ENCODE measurements at places on chromosomes 12 and 14. TPM values are rescaled to one million over a fixed set of nuclear protein-coding genes. Genes with fewer than 3 reads are reported as not detected.

DNA sequence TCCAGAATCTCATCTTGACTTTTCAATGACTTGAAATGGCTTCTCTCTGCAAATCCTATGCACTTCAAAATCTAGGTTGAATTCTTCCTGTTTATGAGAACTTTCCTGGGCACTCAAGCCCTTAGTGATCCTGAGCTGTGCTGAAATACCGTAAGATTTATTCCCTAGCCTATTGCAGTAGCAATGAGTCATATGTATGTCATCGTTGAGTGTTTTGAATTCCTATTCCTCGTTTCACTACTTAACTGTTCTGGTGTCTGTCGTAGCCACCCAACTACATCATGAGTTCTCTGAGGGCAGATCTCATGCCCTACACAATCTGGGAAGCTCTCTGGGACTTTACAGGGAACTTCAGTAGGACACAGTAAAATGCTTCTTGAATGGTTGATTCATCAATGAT is 190.8 kb upstream of the TMEM132C start:
- no peak overlapping the region for H3K27ac ChIP-seq
- no peak for DNase-seq
- H3K4me3 ChIP-seq = no peak overlapping the region
- H3K36me3 ChIP-seq = no peaks in the 10 kb centered on the region

DNA sequence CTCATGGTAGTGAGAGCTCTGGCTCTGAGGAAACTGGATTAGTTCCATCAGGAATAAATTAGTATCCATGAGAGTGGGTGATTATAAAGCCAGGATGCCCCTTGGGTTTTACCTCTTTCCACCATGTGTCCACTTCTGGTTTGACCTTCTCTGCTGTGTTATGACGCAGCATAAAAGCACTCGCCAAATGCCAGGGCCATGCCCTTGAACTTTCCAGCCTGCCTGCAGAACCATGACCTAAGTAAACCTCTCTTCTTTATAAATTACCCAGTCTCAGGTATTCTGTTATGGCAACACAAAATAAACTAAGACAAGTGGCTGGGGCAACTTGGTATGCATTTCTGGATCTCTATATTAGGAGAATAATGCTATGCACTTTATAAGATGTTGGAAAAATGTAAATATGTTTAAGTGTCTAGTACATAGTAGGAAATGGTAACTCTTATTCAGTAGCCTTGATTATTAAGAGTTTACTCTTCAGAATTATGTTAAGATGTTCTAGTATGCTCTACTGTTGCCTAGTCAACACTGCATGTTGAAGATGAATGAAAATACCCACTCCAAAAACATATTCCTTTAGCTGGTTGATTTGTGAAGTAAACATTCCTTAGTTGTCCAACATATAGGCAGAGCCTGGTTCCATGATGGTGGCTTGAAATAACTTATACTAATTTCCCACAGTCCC is 455.6 kb upstream of the TMPO start:
- DNase-seq = no peak
- H3K27ac ChIP-seq = no peak overlapping the region
- H3K36me3 ChIP-seq = no peaks in the 10 kb centered on the region

DNA sequence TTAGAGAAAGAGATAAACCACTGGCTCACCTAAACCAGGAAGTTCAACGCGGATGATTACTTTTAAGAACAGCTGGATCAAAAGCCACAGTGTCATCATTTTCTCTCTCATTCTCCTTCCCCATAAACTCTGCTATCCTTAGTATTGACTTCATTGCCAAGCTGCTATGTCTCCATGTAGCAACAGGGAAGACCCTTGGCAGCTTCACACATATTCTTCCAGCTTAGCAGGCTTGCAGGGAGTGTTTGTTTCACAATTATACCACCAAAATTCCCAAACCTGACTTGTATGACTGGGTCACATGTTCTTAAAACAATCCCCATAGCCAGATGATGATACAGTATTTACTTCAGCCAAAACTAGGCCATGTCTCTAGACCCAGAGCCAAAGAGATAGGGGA is 235.5 kb downstream of the PAWR start:
- no peaks in the 10 kb centered on the region for H3K36me3 ChIP-seq
- DNase-seq = no peak
- H3K4me1 ChIP-seq = no peaks in the 10 kb centered on the region

- no peak overlapping the region for H3K4me3 ChIP-seq
- no peak overlapping the region for H3K27ac ChIP-seq
- no peak for DNase-seq
- no peaks in the 10 kb centered on the region for H3K36me3 ChIP-seq
- peaks cover 2% of the 10 kb centered on the region for H3K4me1 ChIP-seq
These were observed 352.9 kb upstream of the OR4E1 start for GRCh38 chr14:22026527-22026926.

DNA sequence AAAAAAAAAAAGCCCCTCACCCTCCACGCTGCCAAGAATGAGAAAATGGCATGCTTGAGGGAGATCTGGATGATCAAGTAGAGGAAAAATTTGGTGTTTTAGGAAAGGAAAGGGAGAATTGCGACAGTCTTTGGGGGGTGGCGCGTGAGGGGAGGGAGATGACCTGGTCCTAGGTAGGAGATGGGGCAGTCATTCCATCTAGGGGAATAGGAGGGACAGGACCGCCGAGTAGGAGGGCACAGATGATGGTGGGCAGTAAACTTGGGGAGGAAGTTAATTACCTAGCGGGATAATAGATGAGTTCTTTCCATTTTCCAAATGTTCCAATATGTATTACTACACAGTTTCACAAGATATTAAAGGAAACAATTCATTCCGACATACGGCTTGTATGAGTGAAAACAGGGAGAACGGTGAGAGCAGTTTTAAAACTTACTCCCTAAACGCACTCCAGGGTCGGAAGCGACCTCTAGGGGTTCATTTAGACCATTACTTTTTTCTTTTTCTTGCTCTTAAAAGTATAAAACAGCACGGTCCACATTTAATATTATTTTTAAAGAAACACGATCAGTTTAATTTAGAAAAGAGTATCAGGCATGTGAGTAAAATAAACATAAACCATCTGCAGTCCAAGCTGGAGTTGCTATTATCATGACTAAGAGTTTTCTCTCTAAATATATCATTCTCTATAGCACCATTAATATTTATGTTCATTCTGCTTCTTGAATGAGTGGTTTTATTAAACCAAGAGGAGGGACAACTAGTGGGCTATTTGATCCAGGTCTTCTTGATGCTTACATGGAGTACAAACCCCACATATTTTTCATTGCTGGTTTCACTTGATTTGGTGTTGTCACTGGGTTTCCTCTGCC is 3.0 kb upstream of the FNTB start:
- H3K4me1 ChIP-seq = peaks cover 13% of the 10 kb centered on the region
- peak; percentile 39 for DNase-seq
- no peaks in the 10 kb centered on the region for H3K36me3 ChIP-seq

- DNase-seq = no peak
- H3K27ac ChIP-seq = no peak overlapping the region
- H3K27me3 ChIP-seq = peaks cover 23% of the 10 kb centered on the region
- no peaks in the 10 kb centered on the region for H3K4me1 ChIP-seq
These were observed 14.3 kb downstream of the YBX3 start for GRCh38 chr12:10708862-10709261.

- no peak for DNase-seq
- H3K4me3 ChIP-seq = no peak overlapping the region
- H3K27me3 ChIP-seq = no peaks in the 10 kb centered on the region
- peaks cover 33% of the 10 kb centered on the region for H3K36me3 ChIP-seq
- no peaks in the 10 kb centered on the region for H3K4me1 ChIP-seq
- no peak overlapping the region for H3K27ac ChIP-seq
These were observed 15.2 kb downstream of the RILPL2 start for GRCh38 chr12:123421314-123421713.

DNA sequence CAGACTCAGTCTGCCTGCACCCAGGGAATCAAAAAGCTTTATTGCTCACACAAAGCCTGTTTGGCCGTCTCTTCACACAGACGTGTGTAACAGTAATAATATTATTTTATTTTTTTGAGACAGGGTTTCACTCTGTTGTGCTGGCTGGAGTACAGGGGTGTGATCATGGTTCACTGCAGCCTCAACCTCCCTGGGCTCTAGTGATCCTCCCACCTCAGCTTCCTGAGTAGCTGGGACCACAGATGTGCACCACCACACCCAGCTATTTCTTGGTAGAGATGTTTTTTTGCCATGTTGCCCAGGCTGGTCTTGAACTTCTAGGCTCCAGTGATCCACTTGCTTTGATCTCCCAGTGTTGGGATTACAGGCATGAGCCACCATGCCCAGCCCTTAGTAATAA is 88.4 kb upstream of the DCD start:
- H3K27me3 ChIP-seq = no peaks in the 10 kb centered on the region
- peaks cover 45% of the 10 kb centered on the region for H3K4me1 ChIP-seq
- peaks cover 4% of the 10 kb centered on the region for H3K36me3 ChIP-seq
- H3K27ac ChIP-seq = no peak overlapping the region
- no peak for DNase-seq

GRCh38 chr14:92134456-92134855 is 12.7 kb downstream of the CPSF2 start:
- no peak for DNase-seq
- no peak overlapping the region for H3K4me3 ChIP-seq
- peaks cover 30% of the 10 kb centered on the region for H3K36me3 ChIP-seq
- no peak overlapping the region for H3K27ac ChIP-seq
- H3K27me3 ChIP-seq = no peaks in the 10 kb centered on the region

DNA sequence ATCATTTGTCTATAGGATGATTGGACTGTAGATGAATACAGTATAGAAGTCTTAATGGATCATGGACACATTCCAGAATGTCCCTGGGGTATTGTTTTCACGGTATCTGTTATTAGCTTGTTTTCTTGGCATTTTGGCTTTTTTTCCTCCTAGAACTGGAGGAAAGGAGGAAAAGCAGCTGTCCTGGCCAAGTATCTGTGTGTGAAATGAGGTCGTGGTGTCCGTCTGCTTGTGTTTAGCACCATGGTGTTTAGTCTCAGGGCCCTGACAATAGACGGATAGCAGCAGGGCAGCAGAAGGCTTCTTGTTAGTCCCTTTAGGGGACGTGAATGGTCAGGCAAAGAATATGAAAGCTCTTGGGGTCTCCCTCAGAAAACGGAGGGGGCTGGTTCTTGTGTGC is 21.2 kb downstream of the FGF6 start:
- H3K4me3 ChIP-seq = no peak overlapping the region
- no peaks in the 10 kb centered on the region for H3K36me3 ChIP-seq
- no peak overlapping the region for H3K27ac ChIP-seq

- H3K4me1 ChIP-seq = no peaks in the 10 kb centered on the region
- H3K4me3 ChIP-seq = no peak overlapping the region
- no peaks in the 10 kb centered on the region for H3K27me3 ChIP-seq
- no peak for DNase-seq
These were observed 39.4 kb downstream of the STAB2 start for GRCh38 chr12:103626498-103626897.

GRCh38 chr14:99947695-99948094 is 117.5 kb upstream of the EVL start:
- peaks cover 19% of the 10 kb centered on the region for H3K4me1 ChIP-seq
- DNase-seq = no peak
- H3K27ac ChIP-seq = no peak overlapping the region
- no peaks in the 10 kb centered on the region for H3K36me3 ChIP-seq

DNA sequence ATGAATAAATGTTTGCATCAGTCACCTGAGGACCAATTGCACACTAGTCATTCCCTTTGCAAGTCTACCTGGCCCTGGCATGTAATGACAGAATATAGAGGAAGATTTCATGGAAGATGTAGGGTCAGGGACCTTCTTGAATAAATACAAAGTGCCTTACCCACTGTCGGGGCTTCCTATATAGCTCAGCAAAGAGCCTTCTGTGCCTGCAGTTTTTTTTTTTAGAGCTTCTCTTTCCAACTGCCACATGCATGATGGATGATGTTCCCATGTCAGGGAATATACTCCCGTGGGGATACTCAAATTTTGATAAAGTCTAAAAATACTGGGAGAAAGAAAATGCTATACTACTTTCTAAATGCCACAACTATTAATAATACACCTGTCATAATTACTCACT is 176.7 kb downstream of the ADCK1 start:
- no peak overlapping the region for H3K27ac ChIP-seq
- no peak overlapping the region for H3K4me3 ChIP-seq
- peaks cover 5% of the 10 kb centered on the region for H3K4me1 ChIP-seq
- peaks cover 24% of the 10 kb centered on the region for H3K27me3 ChIP-seq
- no peak for DNase-seq
- H3K36me3 ChIP-seq = no peaks in the 10 kb centered on the region

DNA sequence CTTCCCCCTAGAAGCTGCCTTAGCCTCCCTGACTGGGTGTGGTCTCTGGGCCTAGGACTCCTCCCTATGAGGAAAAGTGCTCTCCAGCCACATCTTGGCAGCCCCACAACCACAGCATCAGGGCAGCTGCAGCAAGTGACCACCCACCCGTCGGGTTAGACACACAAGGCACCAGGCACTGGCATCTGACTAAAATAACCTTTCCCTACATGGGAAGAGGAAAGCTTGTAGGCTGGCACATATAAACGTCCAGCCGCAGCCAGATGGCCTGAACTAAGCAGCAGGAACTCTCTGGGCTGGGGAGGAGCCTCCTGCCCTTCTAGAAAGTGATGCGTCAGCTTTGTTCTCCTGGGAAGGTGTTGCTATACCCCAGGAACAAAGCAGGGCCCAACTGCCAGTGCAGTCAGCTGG is 328.7 kb downstream of the DPF3 start:
- no peak overlapping the region for H3K27ac ChIP-seq
- H3K27me3 ChIP-seq = no peaks in the 10 kb centered on the region
- no peak for DNase-seq
- H3K4me1 ChIP-seq = no peaks in the 10 kb centered on the region

DNA sequence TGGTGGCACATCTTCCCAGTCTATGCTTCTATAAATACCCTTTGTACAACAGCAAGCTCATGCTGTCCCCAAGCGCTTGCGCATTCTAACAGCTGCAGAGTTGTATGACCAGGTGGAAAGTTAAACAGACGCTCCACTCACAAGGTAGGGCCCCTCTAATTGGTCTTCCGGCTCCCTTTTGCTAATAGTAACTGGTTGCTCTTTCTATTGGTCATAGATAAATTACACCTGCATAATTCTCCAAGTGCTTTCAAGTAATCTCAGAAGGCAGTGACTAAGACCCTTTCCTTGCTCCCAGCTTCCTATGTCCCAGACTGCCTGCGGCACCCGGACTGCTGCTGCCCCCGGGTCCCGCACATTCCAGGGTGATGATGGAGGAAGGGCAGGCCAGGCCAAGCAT is 6.1 kb upstream of the TSPAN9 start:
- peaks cover 2% of the 10 kb centered on the region for H3K4me1 ChIP-seq
- DNase-seq = no peak
- H3K27ac ChIP-seq = no peak overlapping the region
- H3K4me3 ChIP-seq = no peak overlapping the region
- no peaks in the 10 kb centered on the region for H3K36me3 ChIP-seq
- peaks cover 13% of the 10 kb centered on the region for H3K27me3 ChIP-seq

GRCh38 chr12:27176765-27177164 is 67.3 kb upstream of the STK38L start:
- no peaks in the 10 kb centered on the region for H3K27me3 ChIP-seq
- no peak overlapping the region for H3K27ac ChIP-seq
- H3K4me1 ChIP-seq = peaks cover 38% of the 10 kb centered on the region
- DNase-seq = peak; percentile 62
- no peak overlapping the region for H3K4me3 ChIP-seq

Gene SRRM4
- not detected for total RNA-seq

Gene KRT4
- total RNA-seq = not detected

Gene HOXC5
- not detected for total RNA-seq

Gene CCNK
- 86.6 TPM for total RNA-seq

Gene LRP1
- total RNA-seq = 1.4 TPM

Gene ACSM4
- total RNA-seq = not detected

Gene AICDA
- total RNA-seq = not detected
